Activated CD4-positive, alpha-beta T cell treated with anti-CD3 and anti-CD28 coated beads, Interleukin-2, amount 10 ng/mL, durations not matched to agents 7 days and 5 days (primary cell): ENCODE measurements at places on chromosomes 5 and 9.
A peak's percentile ranks its signal among the peaks of the same experiment; 100 is the strongest.

DNA sequence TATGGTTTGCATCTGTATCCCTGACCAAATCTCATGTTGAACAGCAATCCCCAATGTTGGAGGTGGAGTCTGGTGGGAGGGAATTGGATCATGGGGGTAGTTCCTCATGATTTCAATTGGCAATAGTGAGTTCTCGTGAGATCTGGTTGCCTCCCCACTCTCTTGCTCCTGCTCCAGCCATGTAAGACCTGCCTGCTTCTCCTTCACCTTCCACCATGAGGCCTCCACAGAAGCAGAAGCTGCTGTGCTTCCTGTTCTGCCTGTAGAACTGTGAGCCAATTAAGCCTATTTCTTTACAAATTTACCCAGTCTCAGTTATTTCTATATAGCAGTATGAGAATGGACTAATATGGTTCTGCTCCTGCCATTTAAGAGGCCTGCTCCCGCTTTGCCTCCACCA, 32.9 kb downstream of the SCAI start:
- DNase-seq = no peak

DNA sequence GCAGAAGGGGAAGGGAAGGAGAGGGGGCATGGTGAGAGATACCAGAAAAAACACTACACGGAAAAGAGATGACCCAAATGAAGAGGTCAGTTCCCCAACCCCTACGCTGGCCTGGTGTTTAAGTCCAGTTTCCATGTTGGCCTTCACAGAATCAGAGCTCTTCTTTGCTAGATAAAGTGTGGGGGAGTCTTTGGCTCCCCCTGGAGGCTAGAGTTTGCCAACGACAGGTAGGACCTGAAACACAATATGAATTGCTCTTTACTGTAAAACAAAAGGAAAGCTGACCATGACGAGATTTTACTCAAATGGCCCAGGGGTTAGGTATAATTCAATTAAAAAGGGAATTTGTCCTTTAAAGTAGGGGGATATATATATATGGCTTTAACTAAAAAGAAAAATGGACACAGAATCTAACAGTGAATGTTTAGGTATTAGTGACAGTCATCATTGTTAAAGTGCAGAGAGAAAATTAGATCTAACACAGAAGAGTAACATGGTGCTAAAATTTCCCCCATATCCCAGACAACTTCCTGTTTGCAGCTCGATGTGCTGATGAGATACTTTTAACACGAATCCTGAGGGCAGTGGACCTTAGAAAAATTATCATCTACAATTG, 92.0 kb downstream of the SV2C start:
- peak; percentile 68 for DNase-seq

GRCh38 chr5:107670087-107670931, 428 bp downstream of the EFNA5 start:
- peak; percentile 6 for DNase-seq

DNA sequence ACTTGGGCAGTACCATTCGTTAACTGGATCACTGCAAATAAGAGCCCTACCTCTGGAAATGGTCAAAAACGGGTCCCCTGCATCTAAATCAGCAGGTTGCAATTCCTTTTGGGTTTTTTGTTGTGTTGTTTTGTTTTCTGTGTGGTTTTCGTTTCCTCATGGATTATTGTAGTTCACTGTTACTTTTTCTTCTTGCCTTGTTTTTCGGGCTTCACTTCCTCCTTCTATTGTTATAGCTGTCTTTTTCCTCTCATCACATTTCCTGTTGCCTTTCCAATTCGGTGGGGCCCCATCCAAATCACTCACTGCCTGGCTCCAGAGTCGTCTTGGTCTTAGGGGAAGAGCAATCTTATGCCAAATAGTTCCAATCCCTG, 8.7 kb upstream of the SSBP2 start:
- no peak for DNase-seq

DNA sequence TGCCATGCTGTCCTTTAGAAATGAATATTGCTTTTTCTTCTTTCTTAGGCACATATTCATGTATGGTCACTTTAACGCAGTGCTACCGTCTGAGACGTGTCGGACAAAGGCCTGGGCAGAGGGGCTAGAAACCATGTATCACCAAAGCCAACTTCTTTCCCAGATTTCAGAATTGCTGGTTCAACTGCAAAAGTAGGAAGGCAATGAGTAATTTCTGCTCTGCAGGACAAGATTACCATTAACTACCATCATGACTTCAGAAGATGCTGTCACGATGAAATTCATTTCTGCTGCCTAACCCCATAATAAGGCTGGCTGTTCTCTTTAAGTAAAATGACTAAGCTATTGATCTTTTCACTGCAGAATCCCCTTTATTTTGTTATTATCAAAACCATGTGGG, 306.7 kb downstream of the PDE4D start:
- no peak for DNase-seq

GRCh38 chr9:92773810-92774209, 9.2 kb upstream of the BICD2 start:
- DNase-seq = no peak

GRCh38 chr5:177445917-177446199, 756 bp upstream of the PRR7 start:
- no peak for DNase-seq
